ENCODE measurements at places on chromosomes 2 and 18. TPM values are rescaled to one million over a fixed set of nuclear protein-coding genes. Genes with fewer than 3 reads are reported as not detected.

CD8A gene
- under 0.01 TPM for total RNA-seq

DNA sequence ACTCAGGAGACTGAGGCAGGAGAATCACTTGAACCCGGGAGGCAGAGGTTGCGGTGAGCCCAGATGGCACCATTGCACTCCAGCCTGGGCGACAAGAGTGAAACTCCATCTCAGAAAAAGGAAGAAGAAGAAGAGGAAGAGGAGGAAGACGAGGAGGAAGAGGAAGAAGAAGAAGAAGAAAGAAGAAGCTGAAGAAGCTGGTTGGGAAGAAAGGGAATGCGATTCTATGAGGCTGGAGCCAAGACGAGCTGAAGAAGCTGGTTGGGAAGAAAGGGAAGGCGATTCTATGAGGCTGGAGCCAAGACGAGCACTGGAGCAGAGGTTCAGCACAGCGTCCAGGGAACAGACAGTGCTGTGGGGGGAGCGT is 30.3 kb upstream of the TAF1B start:
- DNase-seq, result no peak

GRCh38 chr2:138034536-138034935 is 70.3 kb downstream of the HNMT start:
- DNase-seq, result no peak

DNA sequence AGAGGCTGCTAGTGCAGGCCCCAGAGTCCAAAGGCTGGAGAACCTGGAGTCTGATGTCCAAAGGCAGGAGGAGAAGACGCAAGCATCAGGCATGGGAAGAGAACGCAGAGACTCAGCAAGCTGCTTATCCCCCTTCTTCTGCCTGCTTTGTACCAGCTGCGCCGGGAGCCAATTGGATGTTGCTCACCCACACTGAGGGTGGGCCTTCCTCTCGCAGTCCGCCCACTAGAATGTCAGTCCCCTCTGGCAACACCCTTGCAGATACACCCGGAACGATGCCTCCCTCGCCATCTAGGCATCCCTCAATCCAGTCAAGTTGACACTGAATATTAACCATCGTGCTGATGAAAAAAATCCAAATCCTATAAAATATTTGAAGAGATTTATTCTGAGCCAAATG is 141.6 kb downstream of the TWIST2 start:
- no peak for DNase-seq

DNA sequence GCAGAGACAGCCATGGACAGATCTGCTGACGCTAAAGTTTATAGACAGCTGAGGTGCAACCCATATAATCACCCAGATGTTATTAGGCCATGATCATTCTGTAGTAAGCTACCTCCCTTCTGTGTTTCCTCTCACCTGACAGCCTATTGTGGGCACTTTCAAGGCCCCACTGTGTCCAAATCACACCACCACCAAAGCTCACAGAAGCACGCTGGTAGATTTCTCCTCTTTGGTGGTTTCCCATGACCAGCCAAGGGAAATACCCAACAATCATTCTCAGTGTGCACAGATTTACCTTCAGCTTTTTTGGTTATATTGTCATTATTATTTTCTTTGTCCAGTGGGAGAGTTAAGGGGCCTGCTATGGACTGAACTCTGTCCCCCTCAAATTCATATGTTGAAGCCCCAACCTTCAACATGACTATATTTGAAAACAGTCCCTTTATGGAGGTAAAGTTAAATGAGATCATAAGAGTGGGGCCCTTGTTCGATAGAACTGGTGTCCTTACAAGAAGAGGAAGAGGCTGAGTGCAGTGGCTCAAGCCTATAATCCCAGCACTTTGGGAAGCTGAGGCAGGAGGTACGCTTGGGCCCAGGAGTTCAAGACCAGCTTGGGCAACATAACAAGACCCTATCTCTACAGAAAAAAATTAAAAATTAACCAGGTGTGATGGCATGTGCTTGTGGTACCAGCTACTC is 74.0 kb upstream of the MSH6 start:
- DNase-seq, result no peak
